ENCODE measurements at places on chromosomes 5 and 9.
A peak's percentile ranks its signal among the peaks of the same experiment; 100 is the strongest.

GRCh38 chr9:37425298-37425752 lies 2.8 kb downstream of the GRHPR start:
- DNase-seq: no peak

DNA sequence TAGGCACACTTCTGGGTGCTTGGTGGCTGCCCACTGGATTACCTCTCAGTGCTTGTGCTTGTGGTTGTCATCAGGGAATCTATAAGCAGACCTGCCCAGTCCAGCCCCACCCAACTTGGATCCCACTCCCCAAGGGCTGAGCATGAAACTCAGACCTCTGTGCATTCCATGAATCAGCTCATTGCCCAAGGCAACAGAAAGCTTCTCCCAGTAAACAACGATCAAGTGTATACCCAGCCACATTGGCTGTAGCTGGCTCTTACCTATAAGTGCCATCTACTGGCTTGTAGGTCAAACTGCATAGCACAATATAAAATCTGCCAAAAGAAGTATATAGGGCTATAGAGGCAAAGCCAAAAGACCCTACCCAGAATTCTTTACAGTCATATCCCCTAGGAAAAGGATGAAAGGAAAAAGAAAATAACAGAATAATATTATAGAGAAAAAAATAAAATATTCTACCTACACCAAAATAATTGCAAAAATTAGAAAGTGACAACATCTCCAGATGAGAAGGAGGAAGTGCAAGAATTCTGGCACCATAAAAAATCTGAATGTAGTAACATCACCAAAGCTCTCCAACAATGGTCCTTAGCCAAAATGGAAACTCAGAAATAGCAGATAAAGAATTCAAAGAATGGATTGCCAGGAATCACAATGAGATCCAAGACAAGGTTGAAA lies 321.0 kb upstream of the TRPC7 start:
- DNase-seq: no peak

GRCh38 chr9:133845440-133845839 lies 107.3 kb upstream of the SARDH start:
- no peak for DNase-seq

DNA sequence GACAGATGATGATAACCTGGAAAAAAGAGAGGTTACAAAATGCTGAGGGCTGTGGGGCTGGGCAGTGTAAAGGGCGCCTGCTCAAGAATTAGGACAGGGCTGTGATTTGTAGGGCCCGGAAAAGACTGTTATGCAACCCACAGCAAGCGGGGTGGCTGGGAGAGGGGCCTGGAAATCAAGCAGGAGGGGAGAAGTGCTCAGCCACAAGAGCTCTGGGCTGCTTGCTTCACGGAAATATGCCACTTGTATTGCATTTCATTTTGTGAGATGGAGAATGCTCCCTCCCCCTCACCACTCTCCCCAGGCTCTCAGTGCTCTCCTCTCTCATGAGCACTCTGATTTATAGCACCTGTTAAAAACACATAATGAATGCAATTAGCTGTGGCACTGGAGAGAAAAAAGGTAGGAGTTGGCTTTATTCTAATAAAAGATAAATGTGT lies 8.4 kb upstream of the HAND1 start:
- no peak for DNase-seq

DNA sequence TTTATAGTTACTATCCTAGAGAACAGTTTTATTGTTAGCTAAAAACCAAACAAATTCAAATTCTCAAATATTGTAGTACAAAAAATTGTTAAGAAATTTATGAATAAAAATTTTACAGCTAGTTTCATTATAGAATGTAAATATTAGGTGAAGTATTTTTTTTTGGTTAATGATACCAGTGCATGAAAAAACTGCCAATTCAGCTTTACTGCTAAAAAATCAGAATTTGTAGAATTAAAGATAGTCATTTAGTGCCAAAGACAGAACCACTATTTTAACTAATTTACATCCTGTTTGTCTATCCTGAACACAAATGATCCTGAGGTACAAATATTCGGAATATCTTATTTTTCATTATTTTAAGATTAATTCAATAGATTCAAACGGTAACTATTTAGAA lies 202.6 kb downstream of the FER start:
- DNase-seq: no peak

DNA sequence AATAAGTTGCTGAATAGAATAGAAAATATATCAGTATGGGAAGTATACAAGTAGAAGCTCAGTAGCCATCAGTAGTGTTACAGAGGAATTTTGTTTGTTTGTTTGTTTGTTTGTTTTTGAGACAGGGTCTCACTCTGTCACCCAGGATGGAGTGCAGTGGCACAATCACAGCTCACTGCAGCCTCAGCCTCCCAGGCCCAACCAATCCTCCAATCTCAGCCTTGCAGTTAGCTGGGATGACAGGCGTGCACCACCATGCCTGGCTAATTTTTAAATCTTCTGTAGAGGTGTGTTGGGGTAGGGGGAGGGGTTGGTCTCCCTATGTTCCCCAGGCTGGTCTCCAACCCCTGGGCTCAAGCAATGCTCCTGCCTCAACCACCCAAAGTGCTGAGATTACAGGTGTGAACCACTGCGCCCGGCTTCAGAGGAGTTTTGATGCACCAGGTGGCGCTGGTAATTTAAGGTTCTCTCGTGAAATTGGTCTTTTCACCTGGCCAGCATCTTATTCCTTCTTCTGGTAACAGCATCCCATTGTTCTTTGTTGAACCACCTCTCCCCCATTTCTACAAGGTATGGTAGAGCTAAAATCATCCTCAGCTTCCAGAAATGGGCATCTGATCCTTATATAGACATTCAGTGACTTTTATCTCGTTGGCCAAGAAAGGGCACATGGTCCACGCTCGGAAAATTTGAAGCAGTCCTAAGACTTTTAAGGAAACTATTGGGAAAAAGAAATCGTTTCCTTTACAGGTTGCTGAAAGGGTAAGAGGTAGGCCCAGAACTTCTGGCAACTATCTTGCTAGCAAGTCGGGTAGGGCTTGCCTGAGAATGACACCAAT lies 157.1 kb downstream of the ARRDC3 start:
- peak; percentile 24 for DNase-seq

DNA sequence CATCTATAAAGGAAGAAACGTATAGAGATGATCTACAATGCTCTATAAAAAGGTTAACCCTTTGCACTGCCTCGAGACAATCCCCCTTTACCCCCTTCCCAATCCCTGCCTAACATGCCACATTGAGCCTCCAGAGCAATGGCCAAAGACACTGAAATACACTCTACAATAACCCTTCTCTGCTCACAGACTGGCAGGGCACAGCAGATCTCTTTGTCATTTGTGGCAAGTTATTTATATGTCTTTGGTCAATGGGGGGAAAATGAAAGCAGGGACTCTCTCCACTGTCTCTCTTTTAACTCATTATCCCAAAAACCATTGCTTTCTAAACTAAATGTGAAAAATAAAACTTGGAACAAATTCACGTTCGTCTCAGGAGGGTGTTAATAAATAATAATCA lies 51.7 kb downstream of the PTCH1 start:
- no peak for DNase-seq

DNA sequence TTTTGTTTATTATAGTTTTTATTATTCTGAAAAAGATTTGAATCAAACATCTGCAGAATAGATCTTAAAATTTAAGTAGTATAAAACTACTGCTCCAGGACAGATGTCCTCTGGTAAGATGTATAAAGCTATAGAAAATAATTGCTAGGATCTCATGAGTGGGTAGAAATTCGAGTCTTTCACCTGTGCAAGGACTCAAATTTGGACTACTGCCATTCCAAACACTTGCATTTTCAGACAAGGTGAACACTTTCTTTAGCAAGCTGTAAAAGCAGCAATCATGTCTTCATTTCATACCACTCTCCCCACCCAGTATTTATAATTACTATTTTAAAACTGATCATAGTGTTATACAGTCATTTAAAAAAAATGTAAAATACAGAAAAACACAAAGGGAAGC lies 20.7 kb downstream of the SKP2 start:
- DNase-seq: no peak

- no peak for DNase-seq
Measured at GRCh38 chr5:170619869-170620268, 116.0 kb downstream of the KCNIP1 start.

DNA sequence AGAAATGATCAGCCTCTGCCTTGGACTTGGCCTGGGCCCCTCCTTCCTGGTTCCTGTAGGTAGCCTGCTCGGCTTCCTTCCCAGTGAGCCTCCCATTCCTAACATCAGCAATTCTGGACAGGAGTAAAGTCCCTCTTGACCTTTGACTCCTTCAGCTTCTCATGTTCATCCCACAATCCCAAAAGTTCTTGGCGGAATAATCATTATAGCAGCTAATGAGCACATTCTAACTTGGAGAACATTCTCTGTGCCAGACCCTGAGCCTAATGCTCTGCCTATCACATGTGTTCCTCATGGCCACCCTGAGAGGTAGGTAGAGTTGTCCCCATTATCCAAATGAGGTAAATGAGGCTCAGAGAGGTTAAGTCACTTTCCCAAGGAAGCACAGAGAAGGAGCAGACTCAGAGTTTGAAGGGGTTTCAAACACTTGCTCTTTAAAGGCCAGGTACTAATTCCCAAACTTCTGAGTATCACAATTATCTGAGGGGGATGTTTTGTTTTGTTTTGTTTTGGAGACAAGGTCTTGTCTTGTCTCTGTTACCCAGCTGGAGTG lies 21.2 kb downstream of the SWI5 start:
- no peak for DNase-seq

GRCh38 chr5:68225188-68225910 lies 9.8 kb downstream of the PIK3R1 start:
- no peak for DNase-seq

DNA sequence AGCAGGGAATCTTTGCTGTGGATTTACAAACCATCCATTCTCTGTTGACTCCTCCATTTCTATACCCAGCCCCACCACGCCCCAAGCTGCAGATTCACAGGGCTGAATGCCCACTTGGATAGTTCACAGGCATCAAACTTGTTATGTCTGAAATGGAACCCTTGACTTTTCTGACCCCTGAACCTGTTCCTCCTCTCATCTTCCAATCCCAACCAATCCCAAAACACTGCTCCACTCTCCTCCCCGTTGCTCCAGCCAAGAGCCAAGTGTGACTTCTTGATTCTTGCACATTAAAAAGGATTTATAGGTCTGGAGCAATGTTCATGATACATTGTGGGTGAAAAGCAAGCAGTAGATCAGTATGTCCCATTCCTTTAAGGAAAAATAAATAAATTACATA lies 145.6 kb downstream of the DAB2IP start:
- DNase-seq: no peak

GRCh38 chr9:35675204-35675603 lies 1.5 kb downstream of the CA9 start:
- DNase-seq: no peak

GRCh38 chr5:138635265-138635664 lies 60.1 kb upstream of the HSPA9 start:
- DNase-seq: no peak

GRCh38 chr5:107477492-107477891 lies 193.2 kb downstream of the EFNA5 start:
- no peak for DNase-seq

DNA sequence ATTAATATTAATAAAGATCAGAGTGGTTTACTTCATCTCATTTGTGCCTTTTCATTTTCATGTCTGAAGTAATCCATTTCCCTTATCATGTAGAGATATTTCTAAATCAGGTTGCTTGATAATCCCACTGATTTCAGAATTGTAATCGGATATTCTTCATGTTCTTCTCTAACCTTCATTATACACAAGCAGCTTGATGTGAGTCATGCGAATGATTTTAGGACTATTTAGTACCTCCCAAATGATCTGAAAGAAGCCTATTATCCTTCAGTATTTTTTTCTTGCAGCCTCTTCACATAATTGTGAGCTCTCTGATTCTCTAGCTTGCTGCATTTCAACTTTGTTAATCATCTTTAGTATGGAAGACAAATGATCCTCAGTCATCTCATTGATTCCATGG lies 182.0 kb downstream of the GIN1 start:
- no peak for DNase-seq

GRCh38 chr5:159735749-159736660 lies 180.3 kb upstream of the ADRA1B start:
- DNase-seq: no peak

- DNase-seq: no peak
Measured at GRCh38 chr9:122218935-122219855, 9.6 kb downstream of the LHX6 start.

- DNase-seq: peak; percentile 67
Measured at GRCh38 chr5:180353048-180353979, at the start of gene GFPT2. GFPT2 (minus strand) TSS chr5:180353336; CDS start chr5:180353217, 119 bp downstream.

DNA sequence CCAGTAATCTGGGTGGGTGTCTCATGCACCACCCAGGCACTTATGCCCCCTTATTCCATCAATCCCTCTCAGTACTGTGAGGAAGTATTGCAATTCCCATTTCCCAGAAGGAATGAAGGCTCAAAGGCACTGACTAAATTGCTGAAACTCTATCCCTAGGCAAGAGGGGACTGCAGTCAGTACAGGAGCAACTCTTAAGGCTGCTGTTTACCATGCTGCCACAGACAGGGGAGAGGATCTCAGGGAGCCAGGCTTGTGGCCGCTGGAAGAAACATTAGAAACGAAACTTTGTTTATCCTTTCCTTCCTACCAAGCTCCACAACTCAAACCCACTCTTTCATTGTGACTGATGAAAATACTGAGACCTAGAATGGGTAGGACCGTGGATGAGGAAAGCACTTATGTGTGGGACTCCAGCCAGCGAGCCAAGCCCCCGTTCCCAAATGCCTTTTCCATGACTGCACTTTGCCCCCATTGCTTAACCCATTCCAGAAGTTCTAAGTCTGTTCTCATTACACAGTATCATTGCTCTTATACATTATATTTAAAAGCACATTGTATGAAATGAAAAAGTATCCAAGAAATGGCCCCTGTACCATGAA lies 54.3 kb downstream of the TLE1 start:
- DNase-seq: no peak

Measured in activated T-helper 1 cell treated with anti-CD3 and anti-CD28 coated beads, Interleukin-2, amount 50 U/mL, for 16 hours (primary cell).